IMR-90 (cell line): ENCODE measurements at places on chromosomes 6 and 20. TPM values are rescaled to one million over a fixed set of nuclear protein-coding genes. Genes with fewer than 3 reads are reported as not detected.

- DNase-seq, result no peak
Measured at GRCh38 chr6:30122515-30122914, 9.6 kb upstream of the TRIM31 start.

DNA sequence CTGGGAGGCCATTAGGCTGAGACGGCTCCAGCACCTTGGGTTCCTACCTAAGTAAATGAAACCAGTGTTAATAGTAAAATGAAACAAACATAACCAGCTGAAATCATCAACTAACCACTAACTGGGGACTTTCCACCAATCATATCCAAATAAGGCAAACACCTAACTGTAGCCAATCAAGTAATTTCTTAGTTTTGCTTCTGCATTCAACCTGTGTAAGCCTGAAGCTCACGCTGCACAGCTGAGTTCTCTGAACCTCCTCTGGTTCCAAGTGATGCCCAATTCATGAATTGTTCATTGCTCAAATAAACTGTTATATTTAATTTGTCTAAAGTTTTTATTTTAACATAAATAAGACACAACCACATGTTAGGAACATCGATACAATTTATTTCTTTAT, 22.5 kb downstream of the KLHL32 start:
- no peak for DNase-seq

GRCh38 chr20:61678437-61678836, 387.2 kb downstream of the TAF4 start:
- DNase-seq, result no peak

- DNase-seq, result peak; percentile 79
Measured at GRCh38 chr6:134882426-134883038, 67.4 kb downstream of the ALDH8A1 start.

- no peak for DNase-seq
Measured at GRCh38 chr6:14353281-14353680, 235.7 kb downstream of the CD83 start.

- peak; percentile 96 for DNase-seq
Measured at GRCh38 chr6:139240161-139241010, 51.4 kb downstream of the TXLNB start.

FAM162B gene
- 3.2 and 3.6 TPM in 2 replicates for total RNA-seq

DNA sequence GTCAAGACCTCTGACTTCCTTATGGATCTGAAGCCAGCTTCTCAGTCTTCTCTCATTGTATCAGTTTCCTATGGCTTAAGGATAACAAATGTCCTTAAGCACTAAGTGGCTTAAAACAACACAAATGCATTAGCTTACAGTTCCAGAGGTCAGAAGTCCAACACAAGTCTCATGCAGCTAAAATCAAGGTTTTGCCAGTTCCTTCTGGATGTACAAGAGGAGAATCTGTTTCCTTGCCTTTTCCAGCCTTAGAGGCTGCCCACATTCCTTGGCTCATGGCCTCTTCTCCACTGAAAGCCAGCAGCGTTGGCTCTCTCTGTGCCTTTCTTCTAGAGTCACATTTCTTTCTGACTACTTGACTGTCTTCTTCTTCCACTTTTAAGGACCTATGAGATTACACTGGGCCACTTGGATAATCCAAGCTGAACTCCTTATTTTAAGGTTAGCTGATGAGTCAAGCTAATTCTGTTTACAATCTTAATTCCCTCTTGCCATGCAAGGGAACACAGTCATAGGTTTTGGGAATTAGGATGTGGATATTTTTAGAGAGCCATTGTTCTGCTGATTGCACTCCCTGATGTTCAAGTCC, 179.0 kb downstream of the BCAS1 start:
- peak; percentile 83 for DNase-seq

TAGAP gene
- total RNA-seq, result not detected in 2 replicates

ZNF334 gene
- 1.1 and 1.4 TPM in 2 replicates for total RNA-seq

GPLD1 gene
- 0.18 and 0.28 TPM in 2 replicates for total RNA-seq

ZSWIM1 gene
- 7.8 and 10.0 TPM in 2 replicates for total RNA-seq

CUL9 gene
- total RNA-seq, result 6.1 and 7.7 TPM in 2 replicates

DNA sequence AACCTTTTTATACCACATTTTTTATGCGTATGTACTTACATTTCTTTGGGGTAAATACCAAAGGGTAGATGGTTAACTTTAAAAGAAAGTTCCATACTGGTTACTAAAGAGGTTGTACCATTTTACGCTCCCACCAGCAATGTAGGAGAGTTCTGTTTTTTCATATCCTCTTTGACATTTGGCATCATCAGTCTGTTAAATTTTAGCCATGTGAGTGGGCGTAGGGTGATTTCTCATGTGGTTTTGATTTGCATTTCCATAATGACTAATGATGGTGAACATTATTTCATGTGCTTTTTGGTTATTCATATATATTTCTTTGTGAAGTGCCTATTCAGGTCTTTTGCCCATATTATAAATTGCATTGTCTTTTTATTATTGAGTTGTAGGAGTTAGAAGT, 194.2 kb downstream of the PRL start:
- DNase-seq, result peak; percentile 27

GRCh38 chr6:122268394-122268793, 131.1 kb upstream of the HSF2 start:
- no peak for DNase-seq

DNA sequence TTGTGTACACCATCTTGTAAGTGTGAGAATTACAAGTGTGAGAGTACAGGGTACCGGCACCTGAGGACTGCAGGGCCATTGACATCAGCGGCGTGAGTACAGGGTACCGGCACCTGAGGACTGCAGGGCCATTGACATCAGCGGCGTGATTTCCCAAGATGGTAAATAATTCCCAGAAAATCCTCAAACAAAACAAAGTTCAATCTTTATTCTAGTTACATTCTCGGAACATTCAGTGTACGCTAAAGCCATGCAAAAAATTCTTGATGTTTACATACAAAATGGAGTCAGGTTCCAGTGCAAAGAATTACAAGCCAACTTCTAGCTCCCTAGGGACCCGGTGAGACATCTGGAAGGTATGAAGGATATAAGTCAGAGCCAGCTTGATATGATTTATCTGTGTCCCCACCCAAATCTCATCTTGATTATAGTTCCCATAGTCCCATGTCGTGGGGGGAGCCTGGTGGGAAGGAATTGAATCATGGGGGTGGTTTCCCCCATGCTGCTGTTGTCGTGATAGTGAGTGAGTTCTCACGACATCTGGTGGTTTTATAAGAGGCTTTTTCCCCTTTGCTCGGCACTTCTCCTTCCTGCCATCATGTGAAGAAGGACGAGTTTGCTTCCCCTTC, 172.7 kb downstream of the TTLL2 start:
- DNase-seq, result no peak

DNA sequence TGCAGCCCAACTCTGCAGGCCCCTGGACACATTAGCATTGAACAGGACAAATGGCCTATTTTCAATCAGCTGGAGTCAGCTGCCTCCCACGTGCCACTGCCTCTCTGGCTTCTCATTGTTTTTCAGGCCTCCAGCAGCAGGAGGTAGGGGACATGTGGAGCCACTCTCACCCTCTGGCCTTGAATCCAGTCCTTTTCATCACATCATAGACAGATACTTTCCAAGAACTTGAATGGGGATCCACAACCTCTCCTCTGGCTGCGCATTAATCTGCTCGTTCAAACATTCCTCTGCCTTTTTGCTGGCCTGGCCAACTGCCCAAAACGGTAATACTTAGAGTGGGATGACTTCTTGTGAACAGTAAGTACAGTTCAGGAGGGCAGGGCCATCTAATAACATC, 592.3 kb downstream of the PKHD1 start:
- no peak for DNase-seq

EFCAB8 gene
- total RNA-seq, result not detected in 2 replicates

- DNase-seq, result no peak
Measured at GRCh38 chr20:8740265-8740664, 328.6 kb upstream of the PLCB4 start.

GABRR1 gene
- not detected in 2 replicates for total RNA-seq

GRCh38 chr6:101545191-101545590, 151.7 kb downstream of the GRIK2 start:
- DNase-seq, result peak; percentile 68

GRCh38 chr20:11032611-11033010, 358.8 kb upstream of the JAG1 start:
- DNase-seq, result no peak

- DNase-seq, result peak; percentile 34
Measured at GRCh38 chr6:26016963-26017631, 54.5 kb downstream of the TRIM38 start.

TMEM217 gene
- total RNA-seq, result 1.4 TPM in 2 replicates

- DNase-seq, result peak; percentile 20
Measured at GRCh38 chr6:84417260-84417659, 189.8 kb upstream of the CEP162 start.

DNA sequence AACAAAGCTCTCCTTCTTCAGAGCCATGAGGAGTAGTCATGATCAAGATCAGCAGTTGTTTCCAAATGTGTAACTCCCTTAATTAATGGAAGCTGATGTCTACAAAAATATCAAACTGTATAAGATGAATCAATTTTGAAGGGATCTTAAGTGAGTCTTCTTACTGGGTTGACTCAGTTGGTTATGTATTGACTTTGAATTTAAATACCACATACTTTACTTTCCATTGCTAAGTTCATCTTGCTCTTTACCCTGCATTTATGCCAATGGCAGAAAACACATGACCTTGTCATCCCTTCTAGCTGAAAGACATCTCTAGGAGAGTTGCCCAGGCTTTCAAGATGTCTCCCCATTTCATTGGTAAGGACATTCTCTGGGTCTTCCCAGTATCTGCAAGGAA, 123.2 kb upstream of the STMND1 start:
- DNase-seq, result no peak

- peak; percentile 28 for DNase-seq
Measured at GRCh38 chr6:24489881-24490280, 503 bp upstream of the GPLD1 start.
